ENCODE measurements at places on chromosomes 1 and 21. TPM values are rescaled to one million over a fixed set of nuclear protein-coding genes. Genes with fewer than 3 reads are reported as not detected.

GRCh38 chr1:70518106-70518505 lies 107.0 kb downstream of the CTH start:
- H3K4me3 ChIP-seq = no peak overlapping the region
- no peaks in the 10 kb centered on the region for H3K36me3 ChIP-seq
- H3K4me1 ChIP-seq = no peaks in the 10 kb centered on the region
- no peak overlapping the region for H3K27ac ChIP-seq

GRCh38 chr21:41970106-41970391 lies 16.2 kb upstream of the C2CD2 start:
- peaks cover 3% of the 10 kb centered on the region for H3K4me1 ChIP-seq
- no peak overlapping the region for H3K27ac ChIP-seq
- no peak overlapping the region for H3K4me3 ChIP-seq

DNA sequence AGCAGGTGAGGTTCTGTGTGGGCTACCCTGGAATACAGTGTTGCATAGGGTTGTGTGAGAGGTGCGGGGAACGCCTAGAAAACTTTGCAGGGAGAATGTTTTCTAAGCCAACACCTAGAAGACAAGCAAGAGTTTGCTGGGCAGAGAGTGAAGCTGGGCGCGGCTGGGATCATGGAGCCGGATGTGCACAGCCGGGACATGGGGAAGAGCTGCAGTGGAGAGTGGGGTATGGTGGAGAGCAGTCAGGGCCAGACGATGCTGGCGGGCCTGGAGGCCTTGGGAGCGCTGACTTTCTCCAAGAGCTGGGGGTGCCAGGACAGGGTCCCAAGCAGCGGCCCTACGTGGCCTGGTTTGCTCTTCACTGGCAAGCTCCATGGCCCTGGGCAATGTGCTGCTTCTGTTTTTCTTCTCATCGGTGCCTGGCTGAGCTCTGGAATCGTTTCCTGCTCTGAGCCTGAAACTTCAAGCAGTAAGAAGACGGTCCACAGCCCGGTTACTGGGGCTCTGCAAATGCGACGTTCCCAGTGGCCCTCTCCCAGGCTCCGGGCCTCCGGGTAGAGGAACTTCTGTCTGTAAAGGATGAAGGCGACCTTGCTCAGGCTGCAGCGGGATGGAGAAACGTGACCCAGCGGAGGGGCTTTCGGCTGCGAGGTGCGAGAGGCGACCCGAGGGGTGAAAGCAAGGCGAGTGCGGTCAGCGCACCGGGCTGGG lies 51.9 kb upstream of the CD34 start:
- no peaks in the 10 kb centered on the region for H3K4me1 ChIP-seq
- peak overlapping the region; percentile 76 for H3K27ac ChIP-seq
- peak overlapping the region; percentile 79 for H3K4me3 ChIP-seq
- no peaks in the 10 kb centered on the region for H3K36me3 ChIP-seq

DNA sequence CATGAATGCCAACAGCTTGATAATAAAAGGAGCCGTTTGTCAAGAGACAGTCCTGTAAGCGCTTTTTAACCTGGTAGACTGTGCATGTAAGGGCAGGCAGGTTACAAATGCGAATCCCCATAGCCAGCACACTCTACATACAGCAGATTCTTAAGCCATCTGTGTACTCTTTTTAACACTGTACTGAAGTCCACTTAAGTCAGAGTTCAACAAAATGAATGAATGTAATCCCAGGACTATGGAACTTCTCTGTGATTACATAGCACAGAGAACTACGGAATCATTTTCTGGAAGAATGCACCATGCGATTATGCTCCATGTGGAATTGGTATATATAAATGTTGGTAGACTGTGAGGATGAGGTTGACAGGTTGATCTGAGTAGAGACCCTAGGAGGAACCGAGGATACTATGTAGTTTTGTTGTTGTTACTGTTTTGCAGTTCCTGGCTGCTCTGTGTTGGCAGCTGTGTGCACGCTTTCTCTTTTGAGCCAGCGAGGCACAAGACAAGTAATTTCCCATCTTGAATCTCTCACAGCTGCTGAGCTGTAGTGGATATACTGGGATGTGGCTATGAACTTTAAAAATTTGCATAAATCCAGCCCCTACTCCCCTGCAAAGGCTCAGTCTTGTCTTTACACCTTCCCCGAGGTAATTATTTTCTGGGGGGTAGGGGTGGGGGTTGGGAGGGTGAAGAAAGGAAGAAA lies 21.9 kb downstream of the LRRC8D start:
- H3K36me3 ChIP-seq = no peaks in the 10 kb centered on the region
- peak overlapping the region; percentile 78 for H3K4me3 ChIP-seq

- no peaks in the 10 kb centered on the region for H3K36me3 ChIP-seq
- H3K27me3 ChIP-seq = no peaks in the 10 kb centered on the region
- no peak overlapping the region for H3K27ac ChIP-seq
- no peak overlapping the region for H3K4me3 ChIP-seq
- no peak for DNase-seq
- H3K4me1 ChIP-seq = no peaks in the 10 kb centered on the region
These were observed 61.8 kb downstream of the KIF26B start for GRCh38 chr1:245216366-245217115.

DNA sequence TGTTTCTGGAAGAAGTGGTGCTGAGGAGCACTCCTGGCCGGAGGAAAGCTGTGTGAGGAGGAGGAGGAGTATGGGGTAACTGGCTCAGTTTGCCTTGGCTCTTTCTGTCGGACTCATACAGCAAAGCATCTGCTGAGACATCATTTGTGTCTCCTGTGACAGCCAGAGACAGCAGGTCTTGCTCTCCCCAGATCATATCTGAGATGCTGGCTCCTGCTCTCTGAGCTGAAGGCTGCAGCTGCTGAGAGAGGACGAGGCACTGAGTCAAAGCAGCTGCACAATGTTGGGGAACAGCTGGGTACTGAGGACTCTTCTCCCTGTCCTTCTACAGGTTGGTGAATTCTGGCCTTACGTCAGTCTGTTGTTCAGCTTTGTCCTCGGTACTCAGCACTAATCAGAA lies 14.3 kb downstream of the OR2B11 start:
- H3K36me3 ChIP-seq = no peaks in the 10 kb centered on the region
- H3K27ac ChIP-seq = no peak overlapping the region
- no peak overlapping the region for H3K4me3 ChIP-seq
- H3K4me1 ChIP-seq = no peaks in the 10 kb centered on the region

DNA sequence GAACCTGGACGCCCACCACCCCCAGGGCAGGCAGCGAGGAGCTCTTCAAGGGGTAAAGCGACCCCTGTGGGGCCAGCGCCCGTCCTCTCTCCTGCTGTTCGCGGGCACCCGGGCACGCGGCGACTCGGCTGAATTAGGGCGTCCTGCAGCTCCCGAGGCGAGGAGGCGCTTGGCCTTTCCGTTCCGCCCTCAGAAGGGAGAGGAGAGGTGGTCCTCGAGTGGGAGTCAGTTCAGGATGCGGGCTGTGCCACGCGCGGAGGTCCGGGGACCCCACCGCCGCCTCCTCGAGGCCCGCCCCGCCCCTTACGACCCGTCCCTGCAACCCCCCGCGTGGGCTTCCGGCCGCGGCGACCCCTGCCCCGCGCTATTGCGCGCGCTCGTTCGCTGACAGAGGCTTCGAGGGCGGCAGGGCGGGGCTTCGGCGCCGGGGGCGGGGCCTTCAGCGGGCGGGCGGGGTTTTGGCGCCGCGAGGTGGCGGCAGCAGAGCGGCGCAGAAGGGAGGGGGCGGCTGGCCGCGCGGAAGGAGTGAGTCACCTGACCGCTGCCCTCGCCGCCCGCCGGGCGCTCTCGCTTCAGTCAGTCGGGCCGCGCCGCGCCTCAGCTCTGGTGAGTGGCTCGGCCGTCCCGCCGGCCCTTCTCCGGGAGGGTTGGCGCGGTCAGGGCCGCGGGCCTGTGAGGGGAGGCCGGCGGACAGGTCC lies at the start of gene BACH1:
TSS of gene BACH1 (plus strand) at position 575 of the 698 bp plus-strand sequence. CDS start 22,359 bp downstream, outside the sequence.
- H3K36me3 ChIP-seq = no peaks in the 10 kb centered on the region
- peak; percentile 95 for DNase-seq
- H3K4me3 ChIP-seq = peak within 1 kb of the TSS; percentile 84
- no peaks in the 10 kb centered on the region for H3K27me3 ChIP-seq

- no peak for DNase-seq
- H3K27me3 ChIP-seq = no peaks in the 10 kb centered on the region
- H3K4me1 ChIP-seq = no peaks in the 10 kb centered on the region
- no peak overlapping the region for H3K27ac ChIP-seq
These were observed 341.8 kb downstream of the PLPP3 start for GRCh38 chr1:56237491-56238064.

- DNase-seq = no peak
- peaks cover 63% of the 10 kb centered on the region for H3K36me3 ChIP-seq
- H3K4me1 ChIP-seq = no peaks in the 10 kb centered on the region
These were observed 85.4 kb downstream of the CEP350 start for GRCh38 chr1:180040034-180040433.

DNA sequence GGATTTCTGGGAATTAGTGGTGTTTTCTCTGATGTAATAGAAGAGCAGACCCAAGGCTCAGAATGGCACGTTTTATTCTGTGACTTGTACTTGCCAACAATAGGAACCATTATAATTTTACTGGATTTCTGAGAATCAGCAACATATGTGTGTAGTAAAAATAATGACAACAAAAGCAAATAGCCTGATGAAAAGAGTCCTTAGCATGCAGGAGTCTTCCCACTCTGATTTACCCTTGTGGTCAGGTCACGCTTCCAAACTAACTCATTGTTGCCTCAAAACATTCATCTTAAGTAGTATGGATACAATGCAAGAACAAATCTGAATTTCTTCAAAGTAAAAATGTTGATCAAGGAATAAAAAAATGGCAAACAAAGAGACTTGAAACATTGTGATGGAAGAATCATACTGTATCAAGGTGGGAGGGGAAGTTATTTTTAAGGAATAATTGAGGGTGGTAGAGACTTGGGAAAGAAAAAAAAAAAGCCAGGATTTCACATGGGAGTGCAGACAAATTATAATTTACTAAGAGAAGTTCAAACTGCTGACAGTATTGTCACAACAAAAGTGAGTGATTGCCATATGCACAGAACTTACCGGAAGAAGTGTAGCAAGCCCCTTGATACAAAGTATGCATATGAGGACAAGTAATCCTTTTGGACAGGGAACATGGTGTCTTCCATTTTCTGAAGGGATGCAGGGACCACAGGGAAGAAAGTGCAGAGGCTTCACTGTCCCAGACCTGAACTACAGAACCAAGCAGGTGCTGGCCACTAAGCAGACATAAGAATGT lies 31.2 kb upstream of the RGL1 start:
- H3K27ac ChIP-seq = no peak overlapping the region
- DNase-seq = no peak
- no peaks in the 10 kb centered on the region for H3K4me1 ChIP-seq
- no peaks in the 10 kb centered on the region for H3K27me3 ChIP-seq

DNA sequence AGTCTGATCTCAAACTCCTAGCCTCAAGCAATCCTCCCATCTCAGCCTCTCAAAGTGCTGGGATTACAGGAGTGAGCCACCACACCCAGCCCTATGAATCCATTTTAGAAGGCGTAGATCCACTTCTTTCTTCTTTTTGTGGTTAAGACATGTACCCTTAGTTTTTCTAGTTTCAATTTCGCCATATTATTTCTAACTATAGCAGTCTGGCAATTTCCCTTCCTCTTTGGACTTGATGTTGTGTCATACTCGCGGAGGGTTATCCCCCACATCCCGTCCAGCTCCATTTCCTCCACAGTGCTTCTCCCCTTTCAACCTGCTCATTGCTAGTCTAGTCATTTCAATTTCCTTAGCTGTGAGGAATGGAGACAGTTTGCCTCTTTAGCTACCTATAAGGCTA lies 5.2 kb upstream of the LRRC8D start:
- no peaks in the 10 kb centered on the region for H3K36me3 ChIP-seq
- no peaks in the 10 kb centered on the region for H3K4me1 ChIP-seq
- H3K27me3 ChIP-seq = no peaks in the 10 kb centered on the region
- DNase-seq = no peak
- no peak overlapping the region for H3K27ac ChIP-seq

DNA sequence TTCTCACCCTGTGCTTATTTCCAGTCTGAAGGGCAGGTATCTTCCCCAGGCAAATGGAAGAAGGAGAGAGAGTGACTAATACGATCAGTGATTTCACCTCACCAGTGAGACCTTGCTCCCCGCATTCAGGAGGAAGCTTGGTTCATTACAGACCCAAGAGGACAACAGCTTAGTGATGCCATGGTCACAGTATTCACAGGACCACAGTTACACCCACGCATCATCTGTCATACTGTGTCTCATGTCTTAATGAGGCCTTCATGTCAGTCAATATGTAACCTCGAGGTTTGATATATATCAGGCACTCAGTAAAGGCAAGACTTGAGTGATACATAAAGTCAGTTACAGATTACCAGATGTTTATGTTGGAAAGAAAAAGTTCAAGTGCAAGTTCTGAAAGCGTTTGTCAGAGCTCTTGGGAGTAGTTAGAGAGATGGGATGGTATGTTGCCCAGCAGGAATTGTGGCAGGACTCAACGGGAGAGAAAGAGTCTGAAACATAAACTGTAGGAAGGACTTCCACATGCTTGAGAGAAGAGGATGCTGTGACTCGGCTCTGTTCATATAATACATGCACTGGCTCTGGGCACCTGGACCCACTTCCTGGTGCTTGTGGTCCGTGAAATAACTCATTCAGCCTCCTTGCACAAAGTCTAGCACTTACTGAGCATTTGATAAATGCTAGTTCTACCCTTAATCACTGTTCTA lies 33.3 kb downstream of the GNPAT start:
- H3K27ac ChIP-seq = no peak overlapping the region
- DNase-seq = no peak
- H3K27me3 ChIP-seq = no peaks in the 10 kb centered on the region
- no peaks in the 10 kb centered on the region for H3K4me1 ChIP-seq
- H3K4me3 ChIP-seq = no peak overlapping the region

- no peak overlapping the region for H3K4me3 ChIP-seq
- no peak overlapping the region for H3K27ac ChIP-seq
- no peaks in the 10 kb centered on the region for H3K4me1 ChIP-seq
- no peaks in the 10 kb centered on the region for H3K36me3 ChIP-seq
These were observed 148.7 kb upstream of the NR5A2 start for GRCh38 chr1:199878823-199879222.

DNA sequence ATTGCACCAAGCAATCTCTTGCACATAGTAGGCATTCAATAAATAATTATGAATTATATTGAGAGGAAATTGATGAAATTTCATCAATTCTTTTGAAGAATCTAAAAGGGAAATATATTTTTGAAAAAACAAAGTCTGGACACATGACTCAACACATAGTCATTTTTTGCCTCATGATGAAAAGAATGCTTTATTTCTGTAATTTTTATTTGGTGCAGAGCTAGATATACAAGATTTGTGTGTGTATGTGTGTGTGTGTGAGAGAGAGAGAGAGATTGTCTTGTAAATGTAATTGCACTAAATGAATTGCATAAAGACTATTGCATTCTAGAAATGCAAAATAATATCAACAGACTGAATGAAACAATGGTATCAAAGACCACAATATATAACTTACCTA lies 206.2 kb upstream of the C1orf87 start:
- no peaks in the 10 kb centered on the region for H3K27me3 ChIP-seq
- no peak overlapping the region for H3K4me3 ChIP-seq
- DNase-seq = no peak

C1orf115 gene
- 175 TPM for total RNA-seq

RHBG gene
- not detected for total RNA-seq

PIGK gene
- total RNA-seq = 4.1 TPM

GPR3 gene
- total RNA-seq = not detected
